G401 (cell line): ENCODE measurements at places on chromosomes 4 and X. TPM values are rescaled to one million over a fixed set of nuclear protein-coding genes. Genes with fewer than 3 reads are reported as not detected.

The TLR3 gene
- 0.31 and 3.9 TPM in 2 replicates for total RNA-seq

The PDZD4 gene
- total RNA-seq = 15.6 and 16.9 TPM in 2 replicates

The VCX3A gene
- not detected in 2 replicates for total RNA-seq

The NLRP2B gene
- total RNA-seq = not detected in 2 replicates

The DNAAF6 gene
- total RNA-seq = not detected in 2 replicates

The LNX1 gene
- 0.31 TPM in 1 of 2 replicates, not detected in the other for total RNA-seq

The CTAG1A gene
- total RNA-seq = not detected in 2 replicates

The XAGE2 gene
- not detected in 2 replicates for total RNA-seq
